Foreskin fibroblast (primary cell): ENCODE measurements at places on chromosomes 5 and 9.

DNA sequence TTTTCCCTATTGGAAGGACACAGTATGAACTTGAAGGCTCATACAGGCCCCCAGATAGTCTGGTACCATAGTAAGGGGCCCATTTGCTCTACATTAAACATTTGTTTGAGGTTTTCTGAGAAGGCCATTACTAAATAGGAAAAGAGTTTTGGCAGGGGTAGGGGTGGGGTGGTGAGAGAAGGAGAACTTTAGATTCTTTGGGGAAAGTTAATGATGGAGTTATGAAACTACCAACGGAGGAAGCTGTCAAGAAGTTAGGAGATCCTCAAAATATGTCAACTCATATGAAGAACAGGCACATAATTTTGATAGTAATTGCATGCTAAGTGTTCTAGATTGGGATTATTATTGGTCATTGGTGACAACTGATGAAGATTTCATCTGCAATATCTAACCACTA lies 114.7 kb downstream of the TAF11L14 start:
- DNase-seq, result no peak

DNA sequence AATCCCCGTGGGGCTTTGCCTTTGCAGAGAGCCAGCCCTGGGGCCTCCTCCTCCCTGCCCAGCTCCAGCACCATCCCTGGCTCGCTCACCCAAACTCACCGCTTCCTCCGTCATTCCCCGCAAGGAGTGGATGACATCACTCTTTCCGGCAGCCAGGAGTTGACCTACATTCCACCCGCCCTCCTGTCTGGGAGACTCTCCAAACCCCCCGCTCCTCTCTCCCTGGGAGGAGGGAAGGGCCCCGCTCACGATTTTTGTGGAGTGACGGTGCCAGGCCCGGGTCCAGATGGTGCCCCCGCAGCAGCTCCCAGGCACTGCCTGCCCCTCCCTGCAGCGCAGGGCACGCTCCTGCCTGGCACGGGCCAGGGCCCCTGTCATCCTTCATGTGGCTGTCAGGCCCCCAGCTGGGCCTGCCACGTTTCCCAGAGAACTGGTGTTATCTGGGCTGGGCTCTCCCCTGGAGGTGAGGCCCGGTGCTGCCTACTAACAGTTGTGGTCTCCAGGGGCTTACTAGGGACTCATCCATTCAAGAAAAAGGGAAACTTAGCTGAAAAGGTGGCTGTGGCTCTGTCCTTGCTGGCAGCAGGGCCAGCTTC lies 52.3 kb downstream of the NTNG2 start:
- peak; percentile 64 for DNase-seq

DNA sequence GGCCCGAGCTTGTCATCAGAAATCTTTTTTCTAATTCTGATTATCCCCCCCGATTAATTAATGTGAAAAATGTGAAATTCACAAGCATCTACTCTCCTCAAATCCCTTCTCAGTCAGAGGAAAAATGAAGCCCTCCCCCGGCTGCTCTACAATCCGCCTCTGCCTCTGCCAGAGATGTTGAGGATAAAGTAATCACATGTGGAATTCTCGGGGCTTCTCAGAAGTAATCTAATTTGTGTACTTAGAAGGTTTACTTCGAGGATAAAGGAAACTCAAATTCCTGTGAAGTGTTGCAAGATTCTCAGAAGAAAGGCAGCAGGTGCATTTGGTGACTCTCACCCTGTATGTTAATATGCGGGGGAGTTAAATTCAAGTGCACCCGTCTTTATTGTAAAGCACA lies 726.1 kb upstream of the ADAMTS16 start:
- no peak for DNase-seq

DNA sequence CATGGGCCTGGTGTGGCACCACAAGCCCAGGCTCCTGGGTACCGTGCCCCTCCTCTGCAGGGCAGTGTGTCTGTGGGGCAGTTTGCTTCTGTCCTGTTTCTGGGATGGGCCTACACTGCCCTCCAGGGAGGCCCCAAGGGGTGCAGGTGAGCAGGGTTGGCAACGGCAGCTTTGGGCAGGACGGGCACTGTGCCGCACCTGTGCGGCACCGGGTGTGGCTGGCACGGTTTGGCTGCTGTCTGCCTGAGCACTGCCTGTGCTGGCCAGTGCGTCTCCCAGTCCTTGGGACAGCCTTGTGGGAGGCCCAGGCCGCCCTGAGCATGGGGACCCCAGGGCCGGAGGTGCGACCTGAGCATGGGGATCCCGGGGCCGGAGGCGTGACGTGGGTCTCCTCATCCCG lies 37.2 kb downstream of the RXRA start:
- no peak for DNase-seq

DNA sequence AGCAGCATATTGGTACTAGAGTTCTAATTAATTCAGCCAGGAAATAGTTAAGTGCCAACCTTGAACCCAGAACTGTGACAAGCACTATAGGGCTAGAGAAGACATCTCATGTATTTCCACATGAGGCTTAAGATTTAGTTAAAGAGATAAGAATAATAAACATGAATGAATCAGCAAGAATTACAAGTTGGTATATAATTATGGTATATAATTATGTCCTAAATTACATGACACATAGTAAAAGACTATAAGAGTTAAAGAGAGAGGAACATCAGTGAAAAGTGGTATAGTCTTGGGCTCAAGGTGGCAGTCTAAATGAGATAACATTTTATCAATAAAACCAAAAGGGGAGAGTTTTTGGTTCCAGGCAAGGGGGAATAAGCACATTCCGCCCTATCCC lies 223.1 kb upstream of the NFIL3 start:
- DNase-seq, result no peak

DNA sequence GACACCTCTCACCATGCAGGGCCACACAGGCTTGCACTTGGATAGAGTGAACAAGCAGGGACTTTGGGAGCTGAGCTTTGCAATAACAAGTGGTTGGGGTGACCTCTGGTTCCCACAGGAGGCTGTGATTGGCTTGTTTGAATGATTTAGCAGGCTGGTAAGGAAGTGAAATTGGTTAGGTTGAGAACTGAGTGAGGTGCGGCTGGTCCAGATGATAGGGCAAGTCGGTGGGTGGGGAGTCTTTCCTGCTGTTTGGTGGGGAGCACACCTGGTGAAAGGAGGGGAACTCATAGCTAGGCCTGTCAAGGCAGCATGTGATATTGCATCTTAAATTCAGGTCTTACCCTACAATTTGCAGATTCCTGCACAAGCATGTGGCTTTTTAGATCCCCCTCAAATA lies 794.6 kb upstream of the ZNF608 start:
- DNase-seq, result no peak
